Neural progenitor cell (in vitro differentiated cells): ENCODE measurements at places on chromosomes 7 and 10. TPM values are rescaled to one million over a fixed set of nuclear protein-coding genes. Genes with fewer than 3 reads are reported as not detected.
A peak's percentile ranks its signal among the peaks of the same experiment; 100 is the strongest.

DNA sequence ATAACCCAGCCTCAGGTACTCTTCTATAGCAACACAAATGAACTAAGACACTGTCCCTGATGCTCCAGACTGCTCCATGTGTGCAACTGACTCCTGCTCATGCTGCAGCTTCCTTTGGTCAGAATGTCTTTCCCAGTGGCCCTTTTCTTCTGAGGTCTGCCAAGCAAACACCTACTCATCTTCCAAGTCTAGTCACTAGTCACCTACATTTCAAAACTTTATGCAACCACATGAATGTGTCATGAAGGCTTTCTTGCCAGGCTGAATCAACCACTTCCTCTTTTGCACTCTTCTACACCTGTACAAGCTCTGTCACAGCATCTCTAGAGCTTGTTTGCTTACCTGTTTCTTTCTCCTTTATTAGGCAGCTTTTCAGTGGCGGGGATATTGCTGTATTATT lies 75.8 kb downstream of the LSMEM1 start:
- H3K4me3 ChIP-seq: no peak overlapping the region
- H3K27me3 ChIP-seq: no peaks in the 10 kb centered on the region
- H3K36me3 ChIP-seq: no peaks in the 10 kb centered on the region

GRCh38 chr7:28389504-28390395 lies 22.6 kb upstream of the CREB5 start:
- H3K27me3 ChIP-seq: no peaks in the 10 kb centered on the region
- H3K4me3 ChIP-seq: no peak overlapping the region
- H3K36me3 ChIP-seq: no peaks in the 10 kb centered on the region

DNA sequence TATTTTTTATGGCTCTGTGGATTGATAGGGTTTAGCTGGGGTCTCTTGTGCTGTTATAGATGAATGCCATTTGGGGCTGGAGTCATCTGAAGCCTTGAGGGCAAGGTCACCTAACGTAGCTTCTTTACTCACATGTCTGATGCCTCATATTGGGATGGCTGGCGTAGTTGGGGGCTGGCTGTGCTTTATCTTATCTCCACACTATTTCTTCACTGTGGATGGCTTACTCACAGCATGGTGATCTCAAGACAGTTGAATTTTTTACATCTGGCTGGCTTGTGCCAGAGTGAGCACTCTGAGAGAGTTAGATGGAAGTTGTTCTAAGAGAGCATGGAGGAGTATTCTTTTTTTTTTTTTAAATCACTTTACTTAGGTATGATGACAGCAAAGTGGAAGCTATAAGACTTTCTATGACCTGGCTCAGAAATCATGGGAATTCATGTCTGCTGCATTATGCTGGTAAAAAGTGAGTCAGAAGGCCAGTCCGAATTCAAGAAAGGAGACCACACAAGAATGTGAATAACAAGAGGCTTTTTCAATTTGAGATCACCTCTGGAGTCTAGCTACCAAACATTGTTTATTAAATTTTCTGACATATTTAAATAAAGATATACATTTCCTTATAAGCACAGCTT lies 252.4 kb upstream of the TPK1 start:
- DNase-seq: no peak
- no peak overlapping the region for H3K27ac ChIP-seq
- no peaks in the 10 kb centered on the region for H3K27me3 ChIP-seq
- H3K4me3 ChIP-seq: no peak overlapping the region
- no peaks in the 10 kb centered on the region for H3K36me3 ChIP-seq

GRCh38 chr10:114694752-114695151 lies 36.7 kb upstream of the ABLIM1 start:
- H3K4me3 ChIP-seq: no peak overlapping the region
- H3K27ac ChIP-seq: no peak overlapping the region
- H3K36me3 ChIP-seq: no peaks in the 10 kb centered on the region
- peak; percentile 71 for DNase-seq
- no peaks in the 10 kb centered on the region for H3K4me1 ChIP-seq

GRCh38 chr7:77199013-77199966 lies at the start of gene FGL2:
TSS of gene FGL2 (minus strand) at chr7:77199819. CDS start at chr7:77199793, 26 bp downstream.
- no peak within 1 kb of the TSS for H3K27ac ChIP-seq
- H3K36me3 ChIP-seq: no peaks in the 10 kb centered on the region
- DNase-seq: peak; percentile 74
- peaks cover 4% of the 10 kb centered on the region for H3K27me3 ChIP-seq

- H3K4me1 ChIP-seq: no peaks in the 10 kb centered on the region
- no peaks in the 10 kb centered on the region for H3K36me3 ChIP-seq
- H3K27ac ChIP-seq: no peak overlapping the region
- H3K4me3 ChIP-seq: peak overlapping the region; percentile 56
- peak; percentile 71 for DNase-seq
These were observed 651 bp downstream of the MYO3A start for GRCh38 chr10:25934621-25935139.

DNA sequence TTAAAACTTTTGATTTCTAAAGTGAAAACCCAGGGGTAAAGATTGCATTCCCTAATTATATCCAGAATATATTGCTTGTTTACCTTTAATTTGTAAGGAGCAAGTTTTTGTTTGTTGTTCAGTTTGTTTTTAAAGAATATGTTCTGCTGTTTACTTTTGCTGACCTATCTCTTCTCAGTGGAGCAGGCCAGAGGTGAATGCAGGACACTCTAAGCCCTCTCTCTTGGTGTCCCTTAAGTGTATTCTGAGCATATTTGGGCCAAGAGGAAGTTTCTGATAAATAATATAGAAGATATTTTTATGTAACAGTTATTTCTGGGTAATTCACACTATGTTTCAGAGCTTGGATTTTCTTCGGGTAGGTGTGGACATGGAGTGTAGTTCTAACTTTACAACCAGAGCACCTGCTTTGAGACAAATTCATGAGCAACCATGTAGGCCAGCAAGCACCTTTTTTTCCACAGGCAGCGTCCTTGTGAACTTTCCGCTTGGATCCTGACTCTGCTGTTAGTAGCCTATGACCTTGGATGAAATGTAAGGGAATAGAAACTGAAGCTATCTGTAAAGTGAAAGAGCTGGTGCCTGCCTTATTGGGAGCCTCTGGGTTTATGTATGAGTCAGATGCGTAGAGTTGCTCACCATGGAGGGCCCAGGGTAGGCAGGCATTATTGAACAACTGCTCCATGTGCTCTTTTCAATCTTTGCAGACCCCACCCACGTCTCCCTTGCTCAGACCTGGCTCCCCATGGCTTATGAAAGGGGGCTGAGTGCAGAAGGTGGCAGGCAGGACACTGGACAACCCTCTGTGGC lies 16.1 kb downstream of the OGDH start:
- no peaks in the 10 kb centered on the region for H3K4me1 ChIP-seq
- no peak overlapping the region for H3K27ac ChIP-seq

GRCh38 chr10:110600487-110601101 lies 33.1 kb downstream of the SMC3 start:
- no peak overlapping the region for H3K4me3 ChIP-seq
- peak; percentile 65 for DNase-seq
- H3K36me3 ChIP-seq: peaks cover 43% of the 10 kb centered on the region
- no peaks in the 10 kb centered on the region for H3K27me3 ChIP-seq
- no peak overlapping the region for H3K27ac ChIP-seq
- no peaks in the 10 kb centered on the region for H3K4me1 ChIP-seq

SLC13A1 gene
- total RNA-seq: not detected in 2 replicates

- peaks cover 10% of the 10 kb centered on the region for H3K27me3 ChIP-seq
- H3K36me3 ChIP-seq: no peaks in the 10 kb centered on the region
- no peak overlapping the region for H3K27ac ChIP-seq
- peaks cover 14% of the 10 kb centered on the region for H3K4me1 ChIP-seq
- DNase-seq: no peak
- H3K4me3 ChIP-seq: no peak overlapping the region
These were observed 73.6 kb upstream of the FAM20C start for GRCh38 chr7:118615-119391.

TBC1D12 gene
- 6.6 and 6.9 TPM in 2 replicates for total RNA-seq

DNA sequence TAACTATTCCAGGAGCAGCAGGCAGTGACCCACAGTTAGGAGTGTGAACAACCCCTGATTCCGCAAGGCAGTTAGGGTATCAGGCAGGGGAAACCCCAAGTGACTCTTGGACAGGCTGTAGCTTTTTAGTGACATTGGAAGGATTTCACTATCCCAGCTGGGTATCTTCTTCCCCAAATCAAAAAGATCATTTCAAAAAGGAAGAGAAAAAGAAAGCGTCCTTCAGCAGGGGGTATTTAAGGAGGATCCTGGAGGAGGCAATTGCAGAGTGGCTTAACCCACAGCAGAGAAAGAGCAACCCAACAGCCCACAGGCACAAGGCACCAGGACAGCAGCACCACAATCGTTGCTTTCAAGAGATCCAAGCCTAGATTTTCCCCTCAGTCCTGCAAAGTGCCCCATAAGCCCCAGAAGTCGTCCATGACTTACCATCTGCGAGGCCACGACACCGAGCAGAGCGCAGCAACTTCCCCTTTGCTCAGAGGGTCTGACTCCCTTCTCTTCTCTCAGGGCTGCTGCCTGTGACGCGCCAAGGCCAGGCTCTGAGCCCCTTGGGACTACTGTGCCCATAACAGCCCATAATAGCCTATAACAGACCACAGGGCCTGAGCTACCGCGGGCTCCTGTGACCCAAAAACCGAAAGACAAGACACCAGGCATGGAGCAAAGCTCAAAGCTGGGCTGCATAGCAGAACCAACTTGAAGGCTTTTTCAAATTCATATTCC lies 19.8 kb downstream of the PIK3AP1 start:
- no peaks in the 10 kb centered on the region for H3K27me3 ChIP-seq
- no peak for DNase-seq
- H3K27ac ChIP-seq: no peak overlapping the region
- peaks cover 4% of the 10 kb centered on the region for H3K4me1 ChIP-seq

FAM149B1 gene
- 34.8 and 43.3 TPM in 2 replicates for total RNA-seq

DNA sequence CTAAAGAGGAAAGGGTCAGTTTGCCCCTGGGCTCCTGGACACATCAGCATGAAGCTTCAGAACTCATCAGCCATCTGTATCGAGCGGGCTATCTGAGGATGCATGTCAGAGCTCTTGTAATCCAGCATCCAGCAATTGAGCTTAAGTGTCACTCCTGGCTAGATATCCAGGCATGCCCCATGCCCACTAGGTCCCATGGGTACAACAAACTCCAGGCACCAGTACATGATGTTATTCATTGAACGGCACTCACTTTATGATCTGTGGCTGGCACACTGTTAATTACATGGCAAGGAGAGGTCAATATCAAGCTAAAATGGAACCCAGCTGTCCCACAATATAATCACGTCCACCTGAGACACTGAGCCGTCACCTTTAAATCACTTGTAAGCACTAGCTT lies 274.2 kb downstream of the ELMO1 start:
- no peaks in the 10 kb centered on the region for H3K4me1 ChIP-seq
- no peak overlapping the region for H3K4me3 ChIP-seq
- no peaks in the 10 kb centered on the region for H3K36me3 ChIP-seq
- no peak for DNase-seq
- no peaks in the 10 kb centered on the region for H3K27me3 ChIP-seq

DNA sequence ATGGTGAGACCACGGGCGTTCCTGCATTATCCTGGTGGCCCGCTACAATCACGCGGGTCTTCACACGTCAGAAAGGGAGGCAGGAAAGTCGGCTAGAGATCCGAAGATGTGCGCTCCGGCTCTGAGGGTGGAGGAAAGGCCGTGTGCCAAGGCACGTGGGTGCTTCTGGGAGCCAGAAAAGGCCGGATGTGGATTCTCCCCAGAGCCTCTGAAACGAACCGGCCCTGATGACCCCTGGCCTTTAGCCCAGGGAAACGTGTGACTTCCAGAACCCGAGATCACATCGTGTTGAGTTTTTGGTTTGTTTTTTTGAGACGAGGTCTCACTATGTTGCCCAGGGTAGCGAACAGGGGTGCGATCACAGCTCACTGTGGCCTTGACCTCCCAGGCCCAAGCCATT lies 244.2 kb downstream of the ELFN1 start:
- no peak overlapping the region for H3K27ac ChIP-seq
- no peaks in the 10 kb centered on the region for H3K27me3 ChIP-seq
- H3K36me3 ChIP-seq: no peaks in the 10 kb centered on the region
- no peak for DNase-seq

DNA sequence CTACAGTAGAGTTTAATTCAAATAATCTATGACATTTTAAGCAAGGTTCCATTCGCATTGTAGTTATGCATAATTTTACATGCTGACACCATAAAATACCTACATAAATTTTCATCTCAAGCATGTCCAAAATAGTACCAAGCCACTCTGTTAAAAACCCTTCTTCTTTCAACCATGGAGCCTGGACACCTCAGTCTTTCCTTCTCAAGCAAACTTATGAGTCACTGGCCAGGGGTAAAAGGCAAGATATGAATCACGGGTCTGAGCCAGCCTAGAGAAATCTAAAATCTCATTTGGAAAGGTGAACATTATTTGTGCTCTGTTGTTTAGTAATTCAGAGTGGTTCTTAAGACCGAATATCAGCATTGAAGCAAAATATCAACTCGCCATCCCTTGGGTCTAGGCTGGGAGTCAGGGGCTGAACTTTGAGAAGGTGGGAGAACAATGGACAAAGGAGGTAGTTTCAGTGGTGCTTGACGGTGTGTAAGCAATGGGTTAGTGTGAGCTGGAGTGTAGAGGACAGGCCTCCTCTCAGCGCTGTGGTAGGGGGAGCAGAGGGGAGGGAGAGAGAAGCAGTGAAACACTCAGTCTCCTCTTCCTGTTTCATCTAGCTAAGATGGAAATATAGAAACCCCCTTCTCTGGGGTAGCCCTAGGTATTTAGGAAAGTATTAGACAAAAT lies 19.1 kb upstream of the GPAM start:
- DNase-seq: no peak
- no peaks in the 10 kb centered on the region for H3K4me1 ChIP-seq
- H3K27me3 ChIP-seq: no peaks in the 10 kb centered on the region
- no peaks in the 10 kb centered on the region for H3K36me3 ChIP-seq
